Activated T-helper 2 cell treated with anti-CD3 and anti-CD28 coated beads, Interferon-gamma antibody, Interleukin-2, Interleukin-4, amounts not matched to agents 10 μg/mL and 5 μg/mL and 100 μg/mL, durations not matched to agents 14 hours and 24 hours and 36 hours (primary cell): ENCODE measurements at places on chromosomes 1 and 21. TPM values are rescaled to one million over a fixed set of nuclear protein-coding genes. Genes with fewer than 3 reads are reported as not detected.
A peak's percentile ranks its signal among the peaks of the same experiment; 100 is the strongest.

- no peak overlapping the region for H3K27ac ChIP-seq
- no peak for DNase-seq
These were observed 247.7 kb upstream of the PTBP2 start for GRCh38 chr1:96473791-96474434.

DNA sequence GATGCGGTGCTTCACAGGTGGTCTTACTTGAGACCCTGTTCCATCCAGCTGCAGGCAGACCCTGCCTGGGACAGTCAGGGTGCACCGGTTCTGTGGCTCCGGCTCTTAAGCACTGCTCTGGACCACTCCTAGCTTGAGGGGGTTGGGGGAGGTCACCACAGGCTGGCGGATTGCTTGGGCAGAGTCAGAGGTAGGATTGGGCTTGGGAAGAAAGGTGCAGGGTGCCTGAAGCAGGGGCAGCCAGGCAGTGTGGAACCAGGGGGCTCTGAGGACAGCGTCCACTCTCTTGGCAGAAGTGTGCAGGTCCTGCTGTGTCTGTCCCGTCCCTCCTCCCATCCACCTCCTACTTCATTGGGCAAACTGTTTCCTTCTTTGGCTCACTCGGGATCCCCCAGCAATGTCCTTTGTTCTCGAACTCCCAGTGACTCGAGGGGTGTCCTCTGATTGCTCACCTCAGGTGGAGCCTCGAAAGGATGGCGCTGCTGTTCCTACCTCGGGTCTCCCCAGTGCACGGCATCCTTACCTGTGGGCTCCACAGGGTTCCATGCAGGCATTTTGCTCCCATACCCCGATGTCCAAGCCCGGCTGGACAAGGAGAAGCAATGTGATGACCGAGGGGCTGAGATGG lies 1.7 kb downstream of the PDXK start:
- peak overlapping the region; percentile 88 for H3K4me3 ChIP-seq
- H3K27me3 ChIP-seq: peaks cover 8% of the 10 kb centered on the region
- peaks cover 22% of the 10 kb centered on the region for H3K36me3 ChIP-seq
- no peak for DNase-seq
- H3K4me1 ChIP-seq: peaks cover 18% of the 10 kb centered on the region

DNA sequence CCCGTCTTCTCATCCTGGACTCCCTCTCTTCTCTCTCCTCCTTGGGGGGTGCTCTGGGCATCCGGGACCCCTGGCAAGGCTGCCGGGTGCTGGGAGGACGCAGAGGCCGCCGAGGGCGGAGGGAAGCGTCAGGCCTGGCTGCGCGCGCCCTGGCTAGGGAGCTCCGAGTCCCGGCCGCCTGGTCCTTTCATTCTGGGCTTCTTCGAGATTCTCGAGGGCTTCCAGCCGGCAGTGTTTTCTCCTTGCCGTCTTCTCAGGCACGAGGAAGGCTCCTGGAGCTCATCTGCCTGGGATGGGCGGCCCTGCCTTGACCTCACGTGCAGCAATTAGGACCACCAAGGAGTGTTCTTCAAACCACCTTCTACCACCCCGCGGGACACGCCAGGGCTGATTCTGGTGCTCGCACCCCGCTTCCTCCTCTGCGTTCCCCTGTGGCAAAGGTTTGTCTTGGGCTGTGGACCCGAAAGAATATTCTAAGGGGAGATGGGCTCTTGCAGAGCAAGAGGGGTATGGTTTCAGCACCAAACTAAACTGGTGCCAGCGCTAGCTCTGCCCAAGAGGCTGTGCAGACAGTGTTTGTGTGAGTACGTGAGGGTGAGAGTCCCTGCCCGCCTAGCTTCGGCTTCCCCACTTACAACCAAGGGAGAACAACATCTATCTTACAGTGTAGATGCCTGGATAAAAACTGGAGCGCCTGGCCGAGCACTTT lies 36.5 kb downstream of the PIK3CD start:
- H3K27me3 ChIP-seq: no peaks in the 10 kb centered on the region
- peak overlapping the region; percentile 65 for H3K4me3 ChIP-seq

- peaks cover 7% of the 10 kb centered on the region for H3K4me1 ChIP-seq
- no peak overlapping the region for H3K27ac ChIP-seq
These were observed 31.2 kb downstream of the CHD1L start for GRCh38 chr1:147273409-147274336.

- DNase-seq: no peak
- H3K36me3 ChIP-seq: no peaks in the 10 kb centered on the region
- H3K27ac ChIP-seq: no peak overlapping the region
- H3K27me3 ChIP-seq: no peaks in the 10 kb centered on the region
These were observed 1.2 kb downstream of the CHI3L2 start for GRCh38 chr1:111228748-111229126.

DNA sequence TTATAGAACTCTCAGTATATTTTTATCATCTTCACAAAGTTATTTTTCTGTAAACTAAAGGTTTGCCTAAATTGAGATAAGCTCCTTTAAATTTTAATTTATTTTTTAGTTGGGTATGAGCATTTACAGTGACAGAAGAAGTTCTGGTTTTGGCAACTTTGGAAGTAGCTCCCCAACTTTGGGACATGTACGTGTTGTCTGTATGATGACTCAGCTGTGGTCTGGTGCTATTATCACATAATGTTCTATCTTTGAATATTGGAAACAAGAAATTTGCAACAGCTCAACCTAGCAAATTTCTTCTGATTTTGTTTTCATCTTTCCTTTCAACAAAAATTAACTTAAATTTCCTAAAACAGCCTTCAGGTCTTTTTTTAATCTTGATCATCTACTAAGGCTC lies 46.6 kb upstream of the C1orf105 start:
- H3K27me3 ChIP-seq: no peaks in the 10 kb centered on the region
- H3K27ac ChIP-seq: no peak overlapping the region
- H3K36me3 ChIP-seq: no peaks in the 10 kb centered on the region

- no peak for DNase-seq
- no peaks in the 10 kb centered on the region for H3K27me3 ChIP-seq
- H3K36me3 ChIP-seq: peaks cover 53% of the 10 kb centered on the region
- H3K4me1 ChIP-seq: peaks cover 24% of the 10 kb centered on the region
These were observed 4.1 kb downstream of the PPT1 start for GRCh38 chr1:40092706-40093639.

DNA sequence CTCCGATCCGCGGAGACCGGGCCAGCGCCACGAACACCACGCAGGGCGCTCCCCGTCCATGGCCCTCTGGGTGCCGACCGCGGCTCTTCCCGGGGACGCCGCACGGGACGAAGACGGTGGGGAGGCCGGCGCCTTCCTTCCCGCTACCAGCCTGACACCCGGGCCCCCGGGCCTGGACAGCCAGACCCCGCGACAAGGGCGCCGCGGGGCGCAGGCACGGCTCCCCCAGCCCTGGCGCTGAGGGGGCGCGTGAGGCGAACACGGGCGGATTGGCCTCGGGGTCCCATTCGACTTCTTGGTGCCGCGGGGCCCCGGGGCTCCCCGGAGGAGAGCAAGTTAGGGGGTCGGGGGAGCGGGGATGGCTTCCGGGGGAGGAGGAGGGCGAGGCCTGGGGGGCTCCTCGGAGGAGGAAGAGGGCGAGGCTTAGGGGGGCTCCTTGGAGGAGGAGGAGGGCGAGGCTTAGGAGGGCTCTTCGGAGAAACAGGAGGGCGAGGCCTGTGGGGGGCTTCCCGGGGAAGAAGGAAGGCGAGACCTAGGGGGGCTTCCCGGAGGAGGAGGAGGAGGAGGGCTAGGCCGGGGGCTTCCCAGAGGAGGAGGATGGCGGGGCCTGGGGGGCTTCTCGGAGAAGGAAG lies 537 bp upstream of the KLHL17 start:
- peaks cover 39% of the 10 kb centered on the region for H3K36me3 ChIP-seq
- DNase-seq: no peak
- H3K27me3 ChIP-seq: no peaks in the 10 kb centered on the region
- no peak overlapping the region for H3K27ac ChIP-seq

GRCh38 chr1:25066256-25066655 lies 136.2 kb upstream of the RUNX3 start:
- H3K36me3 ChIP-seq: no peaks in the 10 kb centered on the region
- DNase-seq: no peak
- H3K4me3 ChIP-seq: no peak overlapping the region
- H3K4me1 ChIP-seq: peaks cover 10% of the 10 kb centered on the region

DNA sequence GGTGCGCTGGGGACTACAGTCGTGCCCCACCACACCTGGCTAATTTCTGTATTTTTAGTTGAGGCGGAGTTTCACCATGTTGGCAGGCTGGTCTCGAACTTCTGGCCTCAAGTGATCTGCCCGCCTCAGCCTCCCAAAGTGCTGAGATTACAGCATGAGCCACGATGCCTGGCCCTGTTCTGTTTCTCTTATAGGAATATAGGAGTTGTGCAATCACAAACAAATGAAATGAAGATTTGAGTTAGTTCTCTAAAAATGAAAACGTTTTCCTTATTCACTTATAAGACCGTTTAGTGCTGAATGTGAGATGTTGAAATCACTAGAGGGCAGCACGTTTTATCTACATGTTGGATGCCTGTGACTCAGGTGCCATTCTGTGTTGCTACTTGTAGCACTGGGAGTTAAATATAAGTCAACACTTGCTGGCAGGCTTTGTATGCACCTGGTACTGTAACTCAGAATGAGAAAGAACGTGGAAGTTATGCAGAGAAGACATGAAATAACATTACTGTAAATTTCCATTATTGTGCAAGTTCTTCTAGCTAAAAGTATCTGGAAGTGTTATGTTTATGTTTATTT lies 45.8 kb downstream of the MIGA1 start:
- DNase-seq: no peak
- peaks cover 4% of the 10 kb centered on the region for H3K4me1 ChIP-seq
- H3K27me3 ChIP-seq: no peaks in the 10 kb centered on the region
- H3K4me3 ChIP-seq: no peak overlapping the region

- H3K4me1 ChIP-seq: peaks cover 2% of the 10 kb centered on the region
- no peak overlapping the region for H3K27ac ChIP-seq
These were observed 87.8 kb upstream of the TMEM51 start for GRCh38 chr1:15065736-15066135.

- no peaks in the 10 kb centered on the region for H3K36me3 ChIP-seq
- H3K4me3 ChIP-seq: no peak overlapping the region
- H3K27me3 ChIP-seq: no peaks in the 10 kb centered on the region
- H3K27ac ChIP-seq: no peak overlapping the region
- no peak for DNase-seq
These were observed 102.0 kb downstream of the TGFB2 start for GRCh38 chr1:218447010-218447689.

- no peak overlapping the region for H3K27ac ChIP-seq
- no peak for DNase-seq
- no peak overlapping the region for H3K4me3 ChIP-seq
- peaks cover 14% of the 10 kb centered on the region for H3K36me3 ChIP-seq
- peaks cover 3% of the 10 kb centered on the region for H3K27me3 ChIP-seq
These were observed 8.6 kb downstream of the TNFRSF18 start for GRCh38 chr1:1197551-1198422.

DNA sequence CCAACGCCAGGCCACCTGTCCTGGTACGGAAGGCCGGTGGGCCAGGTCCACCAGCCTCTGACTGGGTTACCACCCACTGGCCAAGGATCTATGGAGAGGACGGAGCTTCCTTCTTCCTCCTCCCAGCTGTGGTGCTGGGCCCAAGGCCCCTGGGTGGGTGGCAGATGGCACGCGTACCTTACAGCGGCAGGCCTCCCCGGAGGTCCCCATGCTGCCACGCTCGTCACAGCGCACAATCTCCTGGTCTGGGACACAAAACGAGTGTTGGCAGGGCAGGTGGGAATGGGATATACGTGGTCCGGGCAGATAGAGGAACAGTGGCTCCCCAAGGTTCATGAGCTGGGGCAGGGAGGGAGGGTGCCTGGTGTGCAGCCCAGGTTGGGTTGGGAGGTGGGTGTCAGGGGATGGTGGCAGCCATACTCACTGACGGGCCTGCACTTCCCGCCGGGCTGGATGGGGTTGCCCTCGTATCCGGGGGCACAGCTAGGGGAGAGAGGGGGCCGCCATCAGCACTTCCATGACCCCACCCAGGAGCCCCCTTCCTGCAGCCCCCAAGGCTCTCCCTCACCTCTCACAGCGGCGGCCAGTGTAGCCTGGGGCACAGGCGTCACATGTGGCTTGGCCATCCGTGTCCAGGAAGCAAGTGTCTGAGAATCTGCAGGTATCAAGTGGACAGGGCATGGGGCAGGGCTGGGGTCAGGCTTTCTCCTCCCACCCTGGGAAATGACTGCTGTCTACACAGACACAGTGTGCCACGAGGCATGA lies 58.9 kb downstream of the HSPG2 start:
- H3K36me3 ChIP-seq: no peaks in the 10 kb centered on the region
- no peak overlapping the region for H3K4me3 ChIP-seq
- no peaks in the 10 kb centered on the region for H3K4me1 ChIP-seq
- no peak overlapping the region for H3K27ac ChIP-seq
- H3K27me3 ChIP-seq: no peaks in the 10 kb centered on the region
- DNase-seq: no peak

The GFI1 gene
- 93.8 and 99.4 TPM in 2 replicates for total RNA-seq

The CDC42SE1 gene
- 176 TPM in 2 replicates for total RNA-seq

The TRIM63 gene
- not detected in 2 replicates for total RNA-seq

The CFAP45 gene
- total RNA-seq: 1.5 and 2.3 TPM in 2 replicates

The OR2T11 gene
- total RNA-seq: not detected in 2 replicates

The OR2L5 gene
- not detected in 2 replicates for total RNA-seq

The HSD3B2 gene
- total RNA-seq: not detected in 2 replicates

The LAMB3 gene
- total RNA-seq: 11.3 and 11.5 TPM in 2 replicates

The ATXN7L2 gene
- total RNA-seq: 11.9 and 12.9 TPM in 2 replicates
